ENCODE measurements at places on chromosomes 3 and 15. TPM values are rescaled to one million over a fixed set of nuclear protein-coding genes. Genes with fewer than 3 reads are reported as not detected.

DNA sequence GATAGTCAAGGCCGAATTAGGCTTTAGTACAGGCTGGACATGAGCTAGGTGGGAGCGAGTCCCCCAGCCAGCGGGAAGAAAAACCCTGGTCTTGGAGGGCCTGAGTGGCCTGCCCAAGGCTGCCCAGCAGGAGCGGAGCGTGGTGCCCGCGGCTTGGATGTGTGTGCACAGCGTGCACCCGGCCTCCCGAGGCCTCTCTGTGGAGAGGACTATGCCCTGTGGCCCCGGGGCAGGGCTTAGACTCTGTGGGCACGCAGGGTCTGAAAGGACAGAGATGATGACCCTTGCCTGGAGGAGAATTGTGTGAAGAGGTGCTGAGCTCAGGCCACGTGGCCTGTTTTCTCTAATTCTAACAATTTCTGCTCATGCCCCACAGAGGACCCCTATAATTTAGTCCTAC is 124.6 kb upstream of the IQSEC1 start:
- no peak for DNase-seq

The HDC gene
- polyA plus RNA-seq = 0.96 TPM

DNA sequence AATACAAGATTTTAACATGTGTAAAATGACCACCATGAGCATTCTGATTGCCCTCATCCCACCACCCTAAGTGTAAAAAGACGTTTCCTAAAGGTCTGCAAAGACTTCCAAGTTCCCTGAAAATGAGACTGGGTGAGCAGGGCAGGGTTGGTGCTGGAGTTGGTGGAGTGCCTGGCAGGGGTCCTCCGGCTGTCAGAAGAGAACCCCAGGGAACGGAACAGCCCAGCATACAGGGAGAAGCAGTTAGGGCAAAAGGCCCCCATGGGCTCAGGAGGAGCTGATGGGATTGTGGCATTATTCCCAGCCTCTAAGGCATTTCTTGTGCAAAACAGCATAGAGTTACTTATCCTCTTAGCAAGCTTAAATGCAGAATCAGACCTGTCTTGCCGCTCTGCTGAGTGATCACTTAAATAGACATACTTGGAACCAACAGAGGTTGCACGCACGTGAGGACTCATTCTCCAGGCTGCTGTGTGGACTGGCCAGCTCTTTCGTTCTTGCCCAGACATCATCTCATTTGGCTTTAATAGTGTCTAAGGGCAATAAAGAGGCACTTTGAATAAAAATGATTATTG is 36.0 kb downstream of the XYLB start:
- no peak for DNase-seq

The PRKAR2A gene
- 38.8 TPM for polyA plus RNA-seq

DNA sequence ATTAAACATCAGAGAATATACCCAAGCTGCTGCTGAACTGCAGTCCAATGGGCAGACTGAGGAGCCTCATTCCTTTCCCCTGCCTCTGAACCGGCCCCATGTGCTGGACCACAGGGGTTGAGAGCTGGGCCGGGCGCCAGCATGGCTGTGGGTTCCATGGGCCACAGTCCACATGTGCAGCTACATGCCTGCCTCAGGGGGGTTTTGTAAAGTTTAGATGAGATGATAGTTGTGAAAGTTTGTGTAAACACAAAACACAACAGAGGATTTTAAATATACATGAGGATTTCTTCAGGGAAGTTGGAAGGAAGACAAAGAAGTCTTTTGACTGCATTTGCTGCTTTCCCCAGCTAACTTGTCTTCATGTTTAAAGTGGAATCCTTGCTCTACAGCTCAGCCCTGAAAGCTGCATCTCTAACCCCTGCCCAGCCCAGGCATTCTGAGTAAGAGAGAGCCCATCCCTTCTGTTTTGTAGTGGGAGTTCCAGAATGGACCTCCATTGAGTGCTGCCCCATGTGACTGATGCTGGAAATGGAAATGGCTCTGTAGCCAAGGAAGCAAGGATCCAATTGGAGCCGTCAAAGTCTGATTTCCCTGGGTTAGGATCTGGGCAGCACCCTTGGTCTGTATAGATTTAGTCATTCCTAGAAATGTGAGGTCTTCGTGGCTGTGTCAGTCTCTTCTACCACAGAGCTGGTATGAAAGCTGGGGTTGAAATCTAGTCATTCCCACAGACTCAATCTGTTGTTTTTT is 17.5 kb downstream of the SLC12A8 start:
- no peak for DNase-seq
